ENCODE measurements at places on chromosomes 1 and 21.

- no peak for DNase-seq
Observed at GRCh38 chr1:69163241-69163640, 404.5 kb upstream of the LRRC7 start.

DNA sequence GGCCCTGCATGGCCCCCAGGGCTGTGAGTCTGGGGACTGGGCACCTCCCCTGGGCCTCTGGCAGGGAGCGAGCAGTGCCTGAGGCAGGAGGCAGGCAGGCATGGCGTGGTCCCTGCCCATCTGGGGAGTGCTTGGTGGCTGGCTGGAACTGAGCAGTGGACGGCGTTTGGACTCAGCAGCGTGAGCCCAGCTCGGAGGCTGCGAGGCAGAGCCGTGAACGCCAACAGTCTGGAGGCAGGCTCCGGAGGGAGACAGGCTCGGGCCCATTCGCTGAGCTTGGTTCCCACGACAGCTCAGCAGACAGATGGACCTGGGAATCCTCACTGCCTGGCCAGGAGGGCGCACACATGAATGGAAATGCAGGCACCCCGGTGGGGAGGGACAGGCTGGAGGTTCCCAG lies 160.7 kb upstream of the POU3F1 start:
- DNase-seq: no peak

GRCh38 chr1:90936061-90936460 lies 85.8 kb downstream of the ZNF644 start:
- no peak for DNase-seq

GRCh38 chr1:7218210-7218832 lies 433.1 kb downstream of the CAMTA1 start:
- peak; percentile 27 for DNase-seq

DNA sequence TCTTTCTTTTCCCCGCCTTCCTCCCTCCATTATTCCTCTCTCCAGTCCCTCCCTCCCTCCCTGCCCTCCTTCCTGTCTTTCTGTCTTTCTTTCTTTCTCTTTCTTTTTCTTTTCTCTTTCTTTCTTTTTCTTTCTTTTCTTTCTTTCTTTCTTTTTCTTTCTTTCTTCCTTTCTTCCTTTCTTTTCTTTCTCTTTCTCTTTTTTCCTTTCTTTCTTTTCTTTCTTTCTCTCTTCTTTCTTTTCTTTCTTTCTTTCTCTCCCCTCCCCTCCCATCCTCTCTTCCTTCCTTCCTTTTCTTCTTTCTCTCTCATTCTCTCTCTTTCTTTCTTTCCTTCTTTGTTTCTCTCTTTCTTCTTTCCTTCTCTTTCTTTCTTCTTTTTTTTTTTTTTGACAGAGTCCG lies 402.2 kb upstream of the PLXNA2 start:
- DNase-seq: no peak

- no peak for DNase-seq
Observed at GRCh38 chr1:92502247-92502646, 15.5 kb upstream of the GFI1 start.

DNA sequence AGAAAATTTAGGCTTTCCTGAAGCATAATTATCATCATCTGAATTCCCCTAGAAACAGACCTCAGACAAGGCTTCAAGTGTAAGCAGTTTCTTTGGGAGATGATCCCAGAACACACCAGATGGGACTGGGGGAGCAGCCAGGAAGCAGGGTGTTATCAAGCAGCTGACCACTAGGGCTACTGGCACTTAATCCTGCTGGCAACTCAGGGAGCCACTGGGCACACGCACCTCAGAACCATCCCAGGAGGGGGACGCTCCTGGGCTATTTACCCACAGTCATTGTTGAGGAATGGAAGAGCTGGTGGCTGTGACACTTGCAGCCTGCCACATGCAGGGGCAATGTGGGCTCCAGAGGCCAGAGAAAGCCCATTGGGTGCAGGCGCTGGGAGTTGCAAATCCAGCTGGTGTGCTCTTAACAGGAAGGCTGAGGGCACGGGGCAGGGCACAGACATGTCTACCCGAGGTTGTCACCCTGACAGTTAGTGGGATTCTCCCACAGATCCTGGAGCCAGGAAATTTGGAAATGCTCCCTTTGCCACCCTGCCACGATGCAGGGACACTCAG lies 15.1 kb upstream of the IL22RA1 start:
- DNase-seq: no peak

DNA sequence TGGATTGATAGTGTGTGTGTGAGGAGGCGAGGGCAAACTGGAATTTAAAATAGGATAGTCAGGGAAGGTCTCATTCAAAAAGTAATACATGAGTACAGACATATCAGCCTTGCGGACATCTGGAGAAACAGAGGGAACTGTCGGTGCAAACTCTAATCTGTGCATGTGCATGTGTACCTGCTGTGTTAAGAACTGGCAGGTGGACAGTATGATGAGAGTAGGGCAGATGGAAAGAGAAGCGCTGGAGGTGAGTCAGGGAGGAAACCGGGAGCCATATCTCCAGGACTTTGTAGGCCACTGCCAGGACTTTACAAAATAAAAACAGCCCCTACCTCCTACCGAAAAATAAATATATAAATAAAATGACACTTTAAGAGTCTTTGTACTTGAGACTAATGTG lies 31.3 kb upstream of the MYBPHL start:
- DNase-seq: no peak

DNA sequence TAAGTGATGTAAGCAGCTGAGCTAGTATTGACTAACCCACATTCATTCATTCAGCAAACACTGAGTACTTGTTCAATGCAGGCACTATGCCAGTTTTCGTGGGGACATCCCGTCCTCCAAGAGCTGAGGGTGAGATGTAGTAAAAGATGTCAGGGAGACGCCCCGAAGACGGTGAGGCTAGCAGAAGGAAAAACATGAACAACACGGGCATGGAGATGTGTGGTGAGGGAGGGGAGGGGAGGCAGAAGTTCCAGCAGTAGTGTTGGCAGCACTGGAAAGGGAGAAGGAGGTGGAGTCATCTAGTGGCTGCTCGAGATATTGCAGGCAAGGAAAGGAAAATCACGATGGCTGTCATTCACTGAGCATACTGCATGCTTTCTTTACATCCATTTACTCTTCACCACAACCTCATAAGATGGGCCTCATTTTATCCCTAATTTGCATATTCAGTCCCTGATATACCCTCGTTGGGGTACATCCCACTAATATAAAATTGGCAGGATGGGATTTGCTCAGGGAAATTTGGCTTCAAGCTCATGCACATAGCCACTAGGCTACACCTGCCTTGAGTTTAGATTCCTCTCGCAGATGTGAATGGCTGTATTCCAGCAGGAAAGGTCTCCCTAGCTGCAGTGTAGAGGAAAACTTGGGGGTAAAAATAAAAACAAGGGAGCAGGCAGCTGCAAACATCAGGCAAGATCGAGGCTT lies 14.5 kb downstream of the PDZK1IP1 start:
- DNase-seq: no peak

- DNase-seq: no peak
Observed at GRCh38 chr1:106178791-106179190, 877.7 kb upstream of the PRMT6 start.

DNA sequence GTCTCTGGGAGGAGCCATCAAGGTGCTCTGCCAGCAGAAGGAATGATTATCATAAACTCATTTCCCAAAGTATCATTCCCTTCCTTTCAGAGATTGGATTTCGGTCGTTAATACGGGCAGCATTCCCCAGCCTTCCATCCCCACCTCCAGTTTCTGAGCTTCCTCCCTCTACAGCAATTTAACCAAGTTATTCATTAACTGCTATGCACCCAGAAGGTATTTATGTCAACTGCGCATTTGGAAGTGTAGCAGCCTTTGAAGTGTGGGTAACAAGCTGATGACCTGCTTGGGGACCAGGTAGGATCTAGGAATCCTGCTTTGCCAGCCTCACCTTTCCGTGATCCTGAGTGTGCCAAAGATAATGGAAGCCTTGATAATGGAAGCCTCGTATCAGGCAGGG lies 172.4 kb upstream of the IGSF21 start:
- no peak for DNase-seq

DNA sequence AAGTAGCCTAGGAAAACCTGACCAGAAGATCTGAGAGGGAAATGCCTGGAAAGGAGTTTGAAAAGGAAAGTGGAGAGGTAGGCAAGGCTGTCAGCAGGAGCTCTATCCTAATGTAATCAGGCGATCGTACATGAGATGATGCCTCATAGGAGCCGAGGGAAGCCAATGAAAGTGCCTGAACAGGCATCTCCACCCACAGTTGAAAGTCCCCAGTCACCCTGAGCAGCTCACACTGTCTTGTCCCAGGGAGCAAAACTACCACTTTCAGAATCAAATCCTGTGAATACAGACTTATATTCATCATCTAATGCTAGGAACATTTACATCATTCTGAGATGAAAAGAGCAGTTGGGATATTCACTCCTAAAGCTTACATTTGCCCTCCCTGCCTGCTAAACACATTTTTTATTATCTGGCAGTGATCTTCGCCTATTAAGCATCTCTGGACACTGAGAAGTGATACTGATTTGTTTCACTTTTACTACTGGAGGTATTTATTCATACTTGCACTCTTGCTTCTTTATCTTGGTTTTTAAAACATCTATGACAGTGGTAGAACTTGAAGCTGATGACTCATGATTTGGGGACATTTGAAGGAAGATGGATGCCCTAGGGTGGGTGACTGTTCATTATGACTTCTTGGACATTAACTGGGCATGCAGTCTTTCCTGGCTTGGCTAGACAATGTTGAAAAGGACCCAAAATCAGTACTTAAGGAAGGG lies 221.6 kb downstream of the SEC16B start:
- DNase-seq: no peak

DNA sequence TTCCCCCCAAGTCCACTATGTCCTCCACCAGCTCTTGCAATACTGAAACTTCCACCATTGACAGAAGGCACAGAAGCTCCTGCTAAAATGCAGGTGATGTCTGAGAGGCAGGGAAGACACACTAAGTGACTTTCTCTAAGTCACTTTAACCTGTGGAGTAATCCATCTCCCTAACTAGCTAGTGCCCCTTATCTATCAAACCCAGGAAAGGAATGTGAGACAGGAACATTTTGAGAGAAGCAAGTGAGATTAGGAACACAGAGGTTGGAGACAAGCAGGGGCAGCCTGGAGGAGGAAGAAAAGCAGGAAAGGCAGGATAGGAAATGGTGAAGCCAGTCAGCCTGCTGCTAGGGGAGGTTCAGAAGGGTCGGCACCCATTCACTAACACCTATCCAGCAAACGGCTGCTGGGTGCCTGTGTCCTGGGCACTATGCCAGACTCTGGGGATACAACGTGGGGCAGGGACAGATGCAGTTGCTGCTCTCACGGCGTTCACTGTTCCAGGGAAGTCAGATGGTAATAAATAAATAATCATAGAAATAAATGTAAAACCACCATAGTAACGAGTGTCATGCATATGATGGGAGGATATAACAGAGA lies 7.0 kb downstream of the GPA33 start:
- peak; percentile 75 for DNase-seq

GRCh38 chr1:158799689-158800088 lies 18.7 kb upstream of the OR6N2 start:
- no peak for DNase-seq

DNA sequence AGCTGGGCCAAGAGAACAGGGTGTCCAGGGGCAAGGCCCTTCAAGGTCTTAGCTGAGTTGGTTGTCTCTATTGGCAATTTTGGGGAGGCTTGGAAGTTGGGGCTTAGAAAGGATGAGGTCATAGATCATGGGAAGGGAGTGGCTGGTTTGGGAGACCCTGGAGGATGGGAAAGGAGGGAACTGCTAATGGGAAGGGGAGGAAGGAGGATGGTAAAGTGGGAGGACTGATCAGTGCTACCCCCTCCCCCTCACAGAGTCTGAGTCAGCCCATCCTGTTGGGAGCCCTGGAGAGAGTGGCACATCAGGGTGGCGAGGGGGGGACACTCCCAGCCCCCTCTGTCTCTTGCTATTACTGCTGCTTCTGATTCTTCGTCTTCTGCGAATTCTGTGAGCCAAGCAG lies 5.1 kb downstream of the EFNA4 start:
- no peak for DNase-seq

DNA sequence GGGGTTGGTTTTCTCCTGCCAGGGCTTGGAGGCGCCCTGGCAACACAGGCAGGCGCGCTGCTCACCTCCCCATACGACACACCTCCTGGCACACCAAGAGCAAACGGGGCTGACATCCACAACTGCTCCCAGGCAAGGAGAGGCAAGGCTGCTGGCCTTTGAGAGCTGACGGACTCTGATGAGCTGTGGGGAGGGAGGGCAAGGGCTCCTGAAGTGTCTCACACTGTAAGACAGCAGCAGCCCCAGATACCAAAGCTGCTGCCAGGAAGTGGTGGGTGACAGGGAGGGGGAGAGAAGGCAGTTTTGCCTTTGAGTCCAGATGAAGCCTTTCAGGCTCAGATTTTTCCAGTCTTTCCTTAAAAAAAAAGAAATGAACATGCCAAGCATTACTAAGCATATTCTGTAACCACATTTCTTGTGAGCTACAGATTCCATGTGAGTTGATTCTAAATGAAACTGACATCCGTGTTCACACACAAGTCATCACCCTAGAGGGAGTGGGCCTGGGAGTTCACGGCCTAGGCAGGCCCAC lies 24.3 kb downstream of the PGBD5 start:
- no peak for DNase-seq

DNA sequence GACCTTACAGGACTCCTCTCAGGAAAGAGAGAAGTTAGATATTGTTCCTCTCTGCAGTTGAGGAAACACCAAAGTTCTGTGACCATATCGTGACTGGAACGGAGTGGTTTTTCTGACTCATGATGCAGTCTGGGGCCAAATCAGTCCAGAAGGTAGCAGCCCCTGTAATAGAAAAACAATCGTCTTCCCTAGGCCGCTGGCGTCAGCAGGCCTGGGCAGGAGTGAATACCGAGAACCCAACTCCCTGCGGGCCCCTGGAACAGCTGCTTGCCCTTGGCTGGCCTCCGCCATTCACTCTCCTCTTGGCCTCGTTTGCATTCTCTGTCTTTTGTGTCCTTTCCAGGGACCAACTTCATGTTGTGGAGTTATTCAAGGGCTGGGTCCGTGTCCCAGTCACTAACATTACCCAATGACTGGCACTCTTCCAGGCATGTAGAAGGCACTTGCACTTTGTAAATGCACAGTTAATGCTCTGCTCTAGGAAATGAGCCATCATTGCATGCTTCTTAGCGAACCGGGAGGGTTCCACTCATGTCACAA lies 10.9 kb upstream of the CD101 start:
- no peak for DNase-seq

DNA sequence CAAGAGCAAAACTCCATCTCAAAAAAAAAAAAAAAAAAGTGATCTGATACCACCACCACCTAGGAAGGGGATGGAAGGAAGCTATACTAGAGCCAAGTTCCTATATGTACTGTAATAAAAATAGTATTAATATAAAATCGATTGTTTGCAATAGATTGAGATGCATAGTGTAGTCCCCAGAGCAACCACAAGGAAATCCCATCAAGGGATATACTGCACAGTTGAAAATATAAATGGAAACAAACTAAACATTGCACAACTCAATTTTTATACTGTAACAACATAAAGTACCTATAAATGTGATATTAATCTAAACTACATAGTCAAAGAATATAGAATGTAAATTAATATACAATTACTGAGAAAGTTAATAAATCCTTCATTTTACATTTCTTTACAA lies 20.9 kb upstream of the PSMG1 start:
- no peak for DNase-seq
